Activated CD8-positive, alpha-beta memory T cell treated with anti-CD3 and anti-CD28 coated beads, Interleukin-2, amount 10 ng/mL, durations not matched to agents 7 days and 5 days (primary cell): ENCODE measurements at places on chromosomes 6 and 20. TPM values are rescaled to one million over a fixed set of nuclear protein-coding genes. Genes with fewer than 3 reads are reported as not detected.

Gene NCR2
- total RNA-seq, result 0.64 TPM

GRCh38 chr6:129567374-129567773 lies 142.6 kb downstream of the ARHGAP18 start:
- DNase-seq, result peak; percentile 52

- no peak for DNase-seq
Measured at GRCh38 chr20:59318201-59318790, 17.9 kb downstream of the EDN3 start.

- no peak for DNase-seq
Measured at GRCh38 chr20:17646961-17647301, 35.1 kb downstream of the RRBP1 start.

- no peak for DNase-seq
Measured at GRCh38 chr6:44161997-44162338, 3.3 kb downstream of the CAPN11 start.

- no peak for DNase-seq
Measured at GRCh38 chr20:1894951-1895673, at the start of gene SIRPA. Gene SIRPA (plus strand): TSS chr20:1895407. CDS start chr20:1895448, 41 bp downstream.

DNA sequence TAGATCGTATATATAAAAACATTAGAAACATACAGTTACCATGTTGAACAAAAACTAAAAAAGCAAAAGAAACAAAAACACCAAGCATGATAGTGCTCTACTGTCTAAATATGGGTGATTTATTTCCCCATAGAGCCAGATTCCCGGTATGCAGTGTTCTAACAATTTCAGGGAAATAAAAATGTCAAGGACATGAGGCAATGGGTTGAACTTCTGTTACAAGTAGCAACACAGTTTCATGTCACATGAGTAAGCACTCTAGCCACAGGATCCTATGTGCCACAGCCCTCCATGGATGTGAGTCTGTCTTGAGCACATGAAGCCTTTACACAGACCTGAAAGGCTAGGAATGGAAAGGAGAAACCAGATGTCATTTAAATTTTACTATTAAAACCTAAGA lies 96.0 kb downstream of the MAP3K5 start:
- DNase-seq, result no peak

GRCh38 chr6:111793711-111794111 lies 79.5 kb downstream of the FYN start:
- DNase-seq, result peak; percentile 90

- no peak for DNase-seq
Measured at GRCh38 chr20:47622118-47622665, 120.5 kb downstream of the NCOA3 start.

Gene SAMD3
- total RNA-seq, result 14.3 TPM

Gene GPSM3
- total RNA-seq, result 171 TPM

Gene ZNF341
- total RNA-seq, result 7.4 TPM

DNA sequence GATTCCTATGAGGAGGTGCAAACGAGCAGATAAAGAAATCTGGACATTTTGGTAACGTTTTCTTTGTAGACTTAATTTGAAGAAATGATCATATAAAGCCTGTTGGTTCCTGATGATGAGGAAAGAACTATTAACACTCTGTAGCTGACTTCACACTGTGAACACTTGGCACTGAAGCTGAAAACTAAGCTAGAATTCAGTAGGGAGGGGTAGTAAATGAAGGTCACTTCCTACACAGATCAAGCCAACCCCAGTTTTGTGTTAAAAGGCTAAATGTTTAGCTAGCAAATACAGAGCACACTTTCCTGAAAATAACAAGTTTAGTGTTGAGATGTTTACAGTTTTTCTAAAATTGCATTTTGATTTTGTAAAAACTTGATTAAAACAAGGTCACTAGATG lies 296.2 kb upstream of the PRDM1 start:
- no peak for DNase-seq
